NCI-H460 (cell line): ENCODE measurements at places on chromosomes 16 and 17.

DNA sequence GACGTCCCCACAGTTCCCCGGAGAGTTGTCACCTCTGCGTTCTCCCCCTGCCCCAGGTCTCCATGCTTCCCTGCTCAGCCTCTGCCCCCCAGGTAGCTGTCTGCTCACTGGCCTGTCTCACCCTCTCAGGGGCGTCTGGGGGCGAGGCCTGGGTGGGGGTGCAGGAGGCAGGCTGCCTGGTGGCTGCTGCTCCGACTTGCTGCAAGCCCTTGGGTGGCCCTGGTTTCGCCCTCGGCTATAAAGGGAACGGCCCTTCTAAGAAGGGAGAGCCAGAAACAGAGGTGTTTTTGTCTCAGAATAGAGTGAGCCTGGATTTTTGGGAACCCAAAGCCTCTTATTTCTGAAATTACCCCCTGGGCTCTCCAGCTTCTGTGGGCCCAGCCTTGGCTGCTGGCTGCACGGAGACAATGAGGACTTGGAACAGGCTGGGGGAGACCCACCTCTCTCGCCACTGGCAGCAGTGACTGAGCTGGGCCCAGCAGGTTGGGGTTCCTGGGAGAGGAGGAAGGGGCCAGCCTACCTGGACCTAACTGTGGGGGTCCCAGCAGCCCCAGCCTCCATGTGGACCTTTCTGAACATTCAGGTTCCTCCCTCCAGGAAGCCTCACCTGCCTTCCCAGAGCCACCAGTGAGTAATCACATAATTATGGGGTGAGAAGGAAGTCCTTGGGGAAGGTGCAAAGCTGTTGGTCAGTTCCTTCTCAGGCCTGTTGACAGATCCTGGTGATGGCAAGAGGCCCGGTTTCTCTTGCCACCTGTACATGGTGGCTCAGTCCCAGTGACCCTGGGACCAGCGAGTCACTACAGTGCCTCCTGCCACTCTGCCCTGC is 15.5 kb upstream of the SPNS2 start:
- no peak for DNase-seq

GRCh38 chr17:49404361-49404760 is 10.3 kb downstream of the PHB1 start:
- DNase-seq = no peak

- no peak for DNase-seq
Observed at GRCh38 chr17:55660178-55660886, 62.3 kb downstream of the TMEM100 start.

- DNase-seq = no peak
Observed at GRCh38 chr17:40343219-40344119, 21.1 kb downstream of the GJD3 start.
